ENCODE measurements at places on chromosomes 1 and 21.

GRCh38 chr1:151680391-151680790, 36.2 kb downstream of the CELF3 start:
- no peak for DNase-seq

DNA sequence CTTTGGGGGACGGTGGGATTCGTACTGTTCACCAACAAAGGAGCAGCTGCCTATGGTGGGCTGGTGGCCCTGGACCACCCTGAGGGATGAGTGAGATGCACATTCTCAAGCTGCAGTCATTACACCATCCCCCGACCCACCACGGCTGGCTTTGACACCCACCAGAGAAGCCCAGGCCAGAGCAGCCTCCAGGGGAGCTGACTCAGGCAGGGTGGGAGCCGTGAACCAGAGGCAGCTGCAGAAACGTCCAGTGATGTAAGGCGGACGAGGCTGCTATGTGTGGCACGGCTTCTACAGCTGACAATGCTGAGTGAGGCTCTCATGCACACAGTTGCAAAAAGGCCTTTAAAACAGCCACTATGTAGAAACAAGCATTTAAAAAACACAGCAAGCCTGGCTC, 40.1 kb downstream of the CHAF1B start:
- no peak for DNase-seq

- no peak for DNase-seq
Observed at GRCh38 chr21:42463861-42464515, 32.0 kb downstream of the RSPH1 start.

DNA sequence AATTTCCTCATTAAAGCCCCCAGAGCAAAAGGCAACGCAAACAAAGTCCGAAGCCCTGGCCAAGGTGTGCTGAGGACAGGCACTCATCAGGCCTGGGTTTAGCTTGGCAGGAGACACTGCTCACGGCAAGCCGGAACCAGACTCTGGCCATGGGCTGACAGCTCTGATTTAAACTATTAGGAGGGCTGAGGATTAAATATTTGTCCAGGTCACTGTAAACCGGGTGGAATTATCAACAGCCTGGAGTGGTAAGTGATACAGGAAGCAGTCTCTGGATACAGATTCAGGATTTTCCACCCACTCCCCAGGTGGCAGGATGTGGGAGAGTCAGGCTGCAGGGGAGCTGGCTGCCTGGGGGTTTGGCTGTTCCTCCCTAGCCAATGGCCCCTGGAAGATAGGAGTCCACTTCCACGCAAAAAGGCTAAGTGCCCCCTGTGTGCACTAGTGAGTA, 42.4 kb downstream of the SLC66A1 start:
- DNase-seq = no peak

- no peak for DNase-seq
Observed at GRCh38 chr1:195097316-195097715, 1510.9 kb downstream of the KCNT2 start.

- DNase-seq = peak; percentile 34
Observed at GRCh38 chr1:184408580-184408979, 21.8 kb downstream of the C1orf21 start.

DNA sequence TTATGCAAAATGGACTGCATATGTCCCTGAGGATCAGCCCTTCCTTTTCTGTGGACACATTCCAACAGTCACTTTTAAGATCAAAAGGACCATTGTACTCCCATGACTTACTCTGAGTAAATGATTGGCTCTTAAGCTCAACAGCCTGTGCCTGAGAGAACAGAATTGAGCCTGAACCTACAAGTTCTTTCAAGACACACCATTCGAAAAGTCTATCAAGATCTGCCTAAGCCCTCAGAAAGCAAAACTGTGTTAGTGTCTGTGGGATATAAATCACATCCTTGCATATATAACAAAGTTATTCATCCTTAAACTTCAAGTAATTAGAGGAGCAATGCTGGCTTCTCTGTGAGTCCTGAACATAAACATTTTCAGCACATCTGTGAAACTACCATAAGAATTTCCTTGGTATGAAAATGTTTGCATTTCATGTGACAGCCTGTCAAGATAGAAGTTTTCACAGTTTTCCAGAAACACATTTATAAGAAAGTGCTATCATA, 41.6 kb downstream of the PCNX2 start:
- DNase-seq = peak; percentile 95

- no peak for DNase-seq
Observed at GRCh38 chr1:200653022-200653462, 16.7 kb downstream of the DDX59 start.

DNA sequence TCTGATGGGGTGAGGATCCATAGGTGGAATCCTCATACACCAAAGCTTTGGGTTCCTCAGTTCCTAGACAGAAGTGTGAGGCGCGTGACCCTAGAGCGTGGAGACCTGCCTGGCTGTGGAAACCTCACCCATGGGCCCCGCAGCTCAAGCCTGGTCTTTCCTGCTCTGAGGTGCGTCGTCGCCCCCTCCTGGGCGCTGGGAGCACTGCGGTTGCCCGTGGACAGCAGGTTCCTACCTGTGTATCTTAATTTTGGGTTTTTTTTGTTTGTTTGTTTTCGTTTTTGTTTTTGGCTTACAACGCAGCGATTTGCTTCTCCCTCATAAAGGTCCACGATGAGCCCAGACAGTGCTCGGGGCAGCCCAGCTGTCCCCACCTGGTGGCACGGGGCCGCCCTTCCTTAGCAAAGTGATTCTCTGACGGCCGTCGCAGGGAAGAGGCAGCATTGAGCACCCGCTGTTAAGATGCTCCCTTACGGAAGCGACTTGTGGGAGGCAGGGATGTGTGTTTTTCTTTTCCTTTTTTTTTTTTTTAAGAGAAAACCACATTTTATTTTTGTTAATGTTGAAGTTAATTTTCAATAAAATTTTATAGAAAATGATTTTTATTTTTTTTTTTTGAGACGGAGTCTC, 36.5 kb upstream of the TRAPPC10 start:
- peak; percentile 56 for DNase-seq

GRCh38 chr1:202644219-202645096, 65.8 kb downstream of the SYT2 start:
- no peak for DNase-seq

- DNase-seq = no peak
Observed at GRCh38 chr1:178086766-178087165, 7.1 kb upstream of the RASAL2 start.

DNA sequence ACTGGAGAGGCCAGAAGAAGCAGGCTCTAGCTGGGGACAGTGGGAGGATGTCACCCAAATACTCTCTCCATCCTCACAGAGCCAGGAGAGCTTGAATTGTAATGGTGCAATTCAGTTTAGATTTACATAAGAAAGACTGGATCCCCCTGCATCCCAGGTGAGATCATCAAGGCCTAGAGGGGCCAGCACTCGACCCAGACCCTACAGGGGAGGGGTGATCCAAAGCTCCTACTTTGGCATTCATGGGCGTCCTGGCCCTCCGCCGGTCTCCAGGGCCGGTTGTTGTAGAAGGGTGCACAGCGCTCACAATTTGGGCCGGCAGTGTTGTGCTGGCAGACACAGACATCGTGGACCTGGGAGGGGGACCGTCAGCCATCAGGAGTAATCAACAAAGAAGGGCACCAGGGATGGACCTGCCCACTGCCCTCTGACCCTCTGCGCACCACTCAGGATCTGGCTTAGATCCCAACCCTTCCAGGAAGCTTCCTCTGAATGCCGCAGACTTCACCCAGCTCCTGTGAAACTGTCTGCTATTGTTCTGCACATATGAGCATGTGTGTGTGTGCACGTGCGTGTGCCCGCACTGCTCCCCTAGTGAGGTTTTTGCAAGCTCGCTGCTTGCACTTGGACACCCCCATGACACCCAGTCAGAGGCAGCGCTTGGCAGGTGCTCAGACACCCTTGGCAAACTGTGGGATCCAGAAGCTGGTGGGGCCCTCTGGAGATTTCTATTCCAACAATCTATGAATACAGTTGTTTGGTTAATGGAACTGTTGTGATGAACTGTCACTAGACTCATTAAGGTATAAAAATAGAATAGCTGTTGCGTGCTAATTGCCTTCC, 21.6 kb downstream of the LAMB3 start:
- DNase-seq = no peak

- no peak for DNase-seq
Observed at GRCh38 chr1:53392460-53392859, 64.6 kb upstream of the LRP8 start.

GRCh38 chr1:202143011-202143767, 1.3 kb downstream of the ARL8A start:
- DNase-seq = no peak

GRCh38 chr1:43969416-43969745, 429 bp upstream of the DPH2 start:
- no peak for DNase-seq

DNA sequence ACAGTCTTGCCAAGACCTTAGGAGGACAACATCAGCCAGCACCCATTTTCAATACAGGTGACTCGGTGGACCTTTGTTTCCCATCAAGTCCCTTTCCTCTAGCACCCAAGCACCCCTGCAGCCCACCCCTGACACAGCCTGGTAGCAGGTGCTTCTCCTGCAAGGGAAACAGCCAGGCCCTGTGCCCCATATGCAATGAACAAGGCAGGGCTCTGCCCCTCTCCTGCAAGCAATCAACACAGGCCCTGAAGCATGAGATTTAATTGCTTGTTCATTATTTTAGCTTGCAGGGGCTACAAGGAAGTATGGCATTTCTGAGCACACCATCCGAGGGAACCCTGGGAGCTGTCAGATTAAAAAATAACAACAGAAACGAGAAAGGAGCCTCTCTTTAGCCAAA, 35.4 kb downstream of the TCP10L start:
- DNase-seq = no peak

DNA sequence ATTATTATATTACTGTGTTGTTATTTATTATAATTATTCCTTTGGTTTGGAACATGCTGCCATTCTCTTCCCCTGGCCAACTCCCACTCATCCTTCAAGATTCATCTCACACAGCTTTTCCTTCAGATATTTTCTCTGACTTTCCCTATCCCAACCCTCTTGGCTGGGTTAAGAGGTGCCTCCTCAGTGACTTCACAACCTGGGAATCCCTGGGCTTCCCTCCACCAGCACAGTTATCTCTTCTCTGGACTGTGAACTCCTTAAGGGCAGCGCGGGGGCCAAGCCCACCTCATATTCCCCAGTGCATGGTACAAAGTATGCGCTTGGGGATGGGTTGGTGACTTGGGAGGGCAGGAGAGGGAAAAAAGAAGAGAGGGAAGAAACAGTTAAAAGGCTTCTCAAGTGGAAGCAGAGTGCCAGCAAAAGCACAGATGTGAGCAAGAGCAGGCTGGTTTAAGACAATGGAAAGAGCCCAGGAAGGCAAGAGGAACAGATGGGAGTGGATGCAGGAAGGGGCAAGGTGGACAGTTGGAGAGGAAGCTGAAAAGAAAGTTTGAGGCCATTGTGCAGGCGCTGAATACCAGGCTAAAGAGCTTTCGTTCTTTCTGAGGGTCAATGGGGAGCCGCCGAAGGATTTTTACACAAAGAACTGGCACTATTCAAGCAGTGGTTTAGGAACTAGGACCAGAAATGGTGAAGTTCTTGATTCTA, 132.3 kb downstream of the BEND5 start:
- no peak for DNase-seq

GRCh38 chr1:78420181-78420580, 70.6 kb upstream of the PTGFR start:
- no peak for DNase-seq

GRCh38 chr1:175536921-175537320, 206.5 kb downstream of the TNR start:
- no peak for DNase-seq

- DNase-seq = peak; percentile 93
Observed at GRCh38 chr1:15218287-15219279, 28.4 kb upstream of the FHAD1 start.

DNA sequence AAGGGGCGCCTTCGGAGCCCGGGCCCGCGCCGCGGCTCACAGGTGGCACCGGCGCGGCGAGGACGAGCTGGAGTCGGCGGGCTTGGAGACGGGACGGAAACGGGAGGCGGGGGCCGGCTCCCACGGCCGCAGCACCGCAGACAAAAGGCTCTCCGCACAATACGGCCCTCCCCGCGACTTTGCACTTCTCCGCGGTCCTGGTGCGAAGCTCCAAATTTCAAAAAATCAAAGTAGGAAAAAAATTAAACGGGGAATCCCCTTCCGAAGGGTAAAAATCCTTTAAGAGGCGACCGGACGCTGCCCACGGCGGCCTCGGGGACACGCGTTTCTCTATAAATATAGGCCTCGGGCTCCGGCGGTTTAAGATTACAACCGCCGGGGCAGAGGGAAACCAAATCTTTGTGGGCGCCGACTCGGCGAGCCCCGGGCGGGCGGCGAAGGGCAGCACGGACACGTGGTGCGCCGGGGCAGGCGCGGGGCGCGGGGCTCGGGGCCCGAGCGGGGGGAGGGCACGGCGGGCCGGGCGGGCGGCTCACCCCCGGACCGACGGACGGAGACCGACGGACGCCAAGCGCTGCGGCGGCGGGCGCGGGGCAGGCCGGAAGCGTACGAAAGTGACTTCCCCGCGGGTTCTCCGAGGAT, 453 bp downstream of the PABPC4 start:
- no peak for DNase-seq

GRCh38 chr1:115198938-115199337, 109.6 kb upstream of the TSPAN2 start:
- DNase-seq = no peak

DNA sequence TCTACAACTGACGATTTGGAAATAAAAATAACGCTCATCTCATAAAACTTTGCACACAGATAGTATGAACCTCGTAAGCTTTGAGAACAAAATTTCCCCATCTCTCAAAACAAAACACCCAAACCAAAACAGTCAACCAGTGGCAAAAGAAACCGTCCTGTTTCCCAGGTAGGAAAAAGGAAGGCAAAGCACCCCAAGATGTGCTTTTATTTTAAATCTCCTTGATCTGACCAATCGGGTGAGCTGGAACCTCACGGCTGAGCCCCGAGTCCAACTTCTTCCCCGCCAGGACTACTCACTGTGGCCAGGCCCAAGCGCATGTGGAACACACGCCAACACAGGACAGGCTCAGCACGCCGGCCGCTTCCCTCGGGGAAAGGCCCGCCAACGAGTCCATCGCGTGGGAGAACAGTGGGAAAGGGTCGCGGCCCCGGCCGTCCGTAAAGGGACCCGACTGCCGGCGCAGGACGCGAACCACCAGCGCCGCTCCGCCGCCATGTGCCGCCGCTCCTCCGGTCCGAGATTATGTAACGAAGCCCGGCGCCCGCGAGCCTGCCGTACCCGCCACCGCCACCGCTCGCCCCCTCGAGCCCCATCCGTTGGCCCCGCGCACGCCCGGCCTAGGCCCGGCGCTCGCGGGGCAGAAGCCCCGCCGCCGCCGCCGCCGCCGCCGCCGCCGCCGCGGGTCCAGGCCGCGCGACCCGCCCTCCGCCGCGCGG, 759 bp downstream of the AHCTF1 start:
- DNase-seq = peak; percentile 26

DNA sequence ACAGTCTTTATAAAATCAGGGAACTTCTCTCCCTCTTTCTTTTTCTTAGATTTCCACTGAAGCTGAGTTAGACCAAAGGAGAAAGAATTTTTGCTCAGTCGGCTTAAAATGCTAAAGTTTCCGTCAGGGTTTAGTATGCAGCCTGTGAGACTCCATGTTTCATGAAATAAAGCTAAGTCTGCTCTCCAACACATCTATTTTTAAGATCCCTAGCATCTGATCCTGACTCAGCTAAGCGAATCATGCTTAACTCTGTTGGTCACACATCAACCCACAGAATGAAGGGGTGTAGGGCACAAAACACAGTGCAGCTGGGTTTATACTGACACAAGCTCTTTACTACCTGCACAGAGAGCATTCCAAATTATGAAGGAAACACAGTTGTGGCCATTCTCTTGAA, 102.4 kb upstream of the ZNF281 start:
- DNase-seq = peak; percentile 74
